PC-9 (cell line): ENCODE measurements at places on chromosomes 6 and 20. TPM values are rescaled to one million over a fixed set of nuclear protein-coding genes. Genes with fewer than 3 reads are reported as not detected.
A peak's percentile ranks its signal among the peaks of the same experiment; 100 is the strongest.

DNA sequence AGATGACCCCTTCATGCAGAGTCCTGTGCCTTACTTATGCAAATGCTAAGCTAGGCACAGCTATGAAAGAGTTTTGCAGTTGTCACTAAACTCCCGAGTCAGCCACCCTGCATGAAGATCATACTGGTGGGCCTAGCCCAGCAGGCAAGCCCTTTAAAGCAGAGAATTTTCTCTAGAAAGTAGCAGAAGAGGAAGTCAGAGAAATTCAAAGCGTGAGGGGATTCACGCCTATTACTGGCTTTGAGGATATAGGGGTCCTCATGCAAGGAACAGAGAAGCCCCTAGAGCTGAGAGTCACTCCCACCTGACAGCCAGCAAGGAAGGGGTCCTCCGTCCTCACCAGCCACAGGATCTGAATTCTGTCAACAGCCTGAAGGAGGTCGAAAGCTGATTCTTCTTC is 54.6 kb downstream of the MYB start:
- no peaks in the 10 kb centered on the region for H3K36me3 ChIP-seq
- H3K4me3 ChIP-seq: no peak overlapping the region
- no peak overlapping the region for H3K27ac ChIP-seq
- H3K27me3 ChIP-seq: peaks cover 55% of the 10 kb centered on the region
- no peak for DNase-seq

- peak; percentile 42 for DNase-seq
- H3K4me3 ChIP-seq: no peak overlapping the region
- no peaks in the 10 kb centered on the region for H3K27me3 ChIP-seq
These were observed 5.5 kb downstream of the ANKEF1 start for GRCh38 chr20:10040070-10040975.

HLA-DRB5 gene
- 0.33 TPM in 1 of 2 replicates, not detected in the other for total RNA-seq

FAM184A gene
- total RNA-seq: 0.85 and 1.1 TPM in 2 replicates
